ENCODE measurements at places on chromosomes 1 and 21.

DNA sequence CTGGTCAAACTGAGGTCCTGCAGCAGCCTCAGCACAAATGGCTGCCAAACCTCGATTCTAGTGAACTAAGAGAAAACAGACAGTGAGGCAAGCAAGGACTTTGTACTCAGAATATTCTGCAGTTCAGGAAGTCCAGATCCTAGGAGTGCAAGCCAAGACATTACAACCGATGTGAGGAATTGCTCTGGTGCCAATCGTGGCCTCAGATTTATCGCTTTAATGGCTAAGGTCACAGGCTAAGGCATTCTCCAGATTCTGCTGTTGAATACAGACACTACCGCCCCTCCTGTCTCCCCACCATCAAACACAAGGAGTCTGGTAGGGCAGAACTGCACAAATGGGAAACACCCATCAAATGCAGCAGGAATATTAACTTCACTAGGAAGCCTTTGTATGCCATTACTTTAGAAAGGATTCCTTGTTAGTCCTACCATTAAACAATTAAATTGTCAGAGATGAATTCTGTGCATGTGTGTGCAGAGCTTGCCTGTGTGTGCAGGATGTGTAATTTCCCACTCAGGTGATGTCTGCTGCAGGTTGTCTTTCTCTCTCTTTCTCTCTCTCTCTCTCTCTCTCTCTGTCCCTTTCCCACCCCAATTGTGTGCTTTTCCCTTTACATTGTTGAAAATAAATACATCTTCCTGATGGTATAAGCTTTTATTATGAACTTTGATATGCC is 9.2 kb upstream of the SERTAD4 start:
- DNase-seq: no peak

- DNase-seq: no peak
Measured at GRCh38 chr1:163178628-163179027, 24.1 kb downstream of the RGS5 start.

DNA sequence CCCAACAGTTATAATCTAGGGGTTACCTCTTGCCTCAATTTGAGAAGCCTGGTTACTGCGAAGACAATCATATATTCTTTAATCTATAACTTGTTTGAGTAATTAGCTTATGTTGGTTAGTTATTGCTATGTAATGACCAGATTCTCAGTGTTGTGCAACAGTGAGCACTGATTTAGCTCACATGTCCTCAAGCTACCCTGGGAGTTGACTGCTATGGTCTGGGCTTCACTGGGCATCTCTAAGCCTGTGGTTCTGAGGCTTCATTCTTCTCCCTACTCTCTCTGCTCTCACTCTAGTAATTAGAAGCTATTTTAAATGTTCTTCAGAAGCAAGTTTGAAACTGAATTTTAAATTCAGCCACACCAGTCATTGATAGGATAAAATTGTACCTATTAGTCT is 371.8 kb downstream of the PBX1 start:
- no peak for DNase-seq

GRCh38 chr21:14762327-14762726 is 216.2 kb upstream of the SAMSN1 start:
- DNase-seq: no peak

DNA sequence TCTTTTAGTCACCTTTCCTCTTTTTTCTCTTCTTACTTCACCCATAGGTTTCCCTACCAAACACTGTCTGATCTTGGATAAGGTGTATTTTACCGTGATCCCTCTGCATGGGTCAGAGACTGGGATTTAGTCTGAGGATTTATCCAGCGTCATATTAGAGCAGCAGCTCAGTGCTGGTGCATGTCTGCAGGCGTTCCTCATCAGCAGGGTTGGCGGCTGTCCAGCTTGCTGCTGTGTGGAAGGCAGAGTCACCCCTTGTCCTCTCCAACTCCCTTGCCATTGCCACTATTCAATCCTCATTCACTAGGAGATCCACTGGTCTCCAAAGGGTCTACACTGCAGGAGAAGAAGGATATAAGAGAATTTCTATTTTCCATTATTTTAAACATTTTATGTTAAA is 7.3 kb upstream of the FAM78B start:
- DNase-seq: no peak

DNA sequence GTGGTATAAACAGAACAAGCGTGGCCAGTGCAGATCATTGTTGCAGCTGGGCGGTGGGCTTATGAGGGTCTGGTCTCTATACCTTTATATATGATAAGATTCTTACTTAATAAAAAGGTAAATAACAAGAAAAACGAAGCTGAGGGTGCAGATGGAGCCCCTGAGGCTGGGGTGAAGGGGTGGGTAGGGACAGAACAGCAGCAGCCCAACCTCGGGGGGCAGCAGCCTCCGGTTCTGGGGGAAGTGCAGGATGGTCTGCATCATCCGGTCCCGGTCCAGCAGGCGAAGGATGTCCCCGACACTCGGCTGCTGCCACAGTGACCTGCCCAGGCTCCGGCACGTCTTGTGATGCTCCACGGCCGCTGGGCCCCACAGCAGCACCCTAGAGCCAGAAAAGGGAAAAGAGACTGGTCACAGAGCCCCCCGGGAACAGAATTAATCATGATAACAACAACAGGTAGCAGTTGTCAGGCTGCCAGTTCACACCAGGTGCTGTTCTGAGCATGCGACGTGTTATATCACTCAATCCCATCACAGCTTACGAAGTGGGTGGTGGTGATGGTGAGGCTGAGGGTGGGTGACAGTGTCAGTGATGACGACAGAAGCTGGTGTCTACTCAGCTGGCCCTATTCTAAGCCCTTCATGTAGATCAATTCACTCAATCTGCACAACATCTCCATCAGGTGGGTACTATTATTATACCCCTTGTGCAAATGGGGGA is 35.5 kb downstream of the MRAP start:
- DNase-seq: no peak

- no peak for DNase-seq
Measured at GRCh38 chr1:173276922-173277800, 70.0 kb upstream of the TNFSF4 start.

DNA sequence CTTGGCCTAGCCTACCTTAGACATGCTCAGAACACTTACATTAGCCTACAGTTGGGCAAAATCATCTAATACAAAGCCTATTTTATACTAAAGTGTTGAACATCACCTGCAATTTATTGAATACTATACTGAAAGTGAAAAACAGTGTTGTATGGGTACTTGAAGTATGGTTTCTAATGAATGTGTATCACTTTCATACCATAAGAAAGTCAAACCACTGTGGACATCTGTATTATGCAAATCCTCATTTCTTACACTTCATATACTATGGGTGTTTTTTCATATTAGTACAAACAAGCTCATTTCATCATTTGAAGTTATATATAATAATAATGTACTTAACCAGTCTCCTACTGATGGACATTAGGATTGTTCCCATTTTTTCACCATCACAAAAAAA is 41.2 kb downstream of the TDRD5 start:
- DNase-seq: no peak

- no peak for DNase-seq
Measured at GRCh38 chr1:80047791-80048190, 1041.3 kb upstream of the ADGRL4 start.

GRCh38 chr21:26495283-26495849 is 77.7 kb downstream of the CYYR1 start:
- no peak for DNase-seq

DNA sequence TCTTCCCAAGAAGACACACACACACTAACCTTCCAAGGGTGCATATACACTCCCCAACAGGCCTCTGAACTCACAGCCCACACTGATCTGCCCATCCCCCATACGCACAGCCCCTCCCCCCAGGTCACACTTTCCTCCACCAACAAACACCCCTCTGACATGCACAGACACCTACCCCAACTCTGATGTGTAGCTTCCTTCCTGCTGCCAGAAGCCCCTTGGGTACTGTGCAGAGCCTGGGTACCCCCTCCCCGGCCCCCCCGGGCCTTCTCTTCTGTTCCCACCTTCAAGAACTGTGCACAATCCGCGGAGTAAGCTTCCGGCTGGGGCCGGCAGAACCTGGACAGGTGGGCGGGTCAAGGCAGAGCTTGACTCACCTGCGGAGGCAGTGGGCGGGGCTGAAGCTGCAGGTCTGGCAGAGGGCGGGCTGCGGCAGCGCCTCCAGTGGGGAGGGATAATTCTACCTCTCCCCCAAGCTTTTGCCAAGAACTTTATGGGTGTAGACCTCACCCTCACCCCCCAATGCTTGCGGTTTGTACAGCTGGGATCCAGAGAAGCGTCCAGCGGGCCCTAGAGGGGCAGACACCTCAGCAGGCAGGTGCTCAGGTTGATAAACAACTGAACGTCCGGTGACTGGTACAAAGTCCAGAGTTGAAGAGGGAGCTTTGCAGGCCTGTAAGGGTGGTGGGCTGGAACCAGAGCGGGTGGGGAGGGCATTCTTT is at the start of gene C1orf210:
Gene C1orf210 (minus strand): TSS at position 313 of the 722 bp plus-strand sequence. CDS start 2,311 bp downstream, outside the sequence.
- peak; percentile 96 for DNase-seq

DNA sequence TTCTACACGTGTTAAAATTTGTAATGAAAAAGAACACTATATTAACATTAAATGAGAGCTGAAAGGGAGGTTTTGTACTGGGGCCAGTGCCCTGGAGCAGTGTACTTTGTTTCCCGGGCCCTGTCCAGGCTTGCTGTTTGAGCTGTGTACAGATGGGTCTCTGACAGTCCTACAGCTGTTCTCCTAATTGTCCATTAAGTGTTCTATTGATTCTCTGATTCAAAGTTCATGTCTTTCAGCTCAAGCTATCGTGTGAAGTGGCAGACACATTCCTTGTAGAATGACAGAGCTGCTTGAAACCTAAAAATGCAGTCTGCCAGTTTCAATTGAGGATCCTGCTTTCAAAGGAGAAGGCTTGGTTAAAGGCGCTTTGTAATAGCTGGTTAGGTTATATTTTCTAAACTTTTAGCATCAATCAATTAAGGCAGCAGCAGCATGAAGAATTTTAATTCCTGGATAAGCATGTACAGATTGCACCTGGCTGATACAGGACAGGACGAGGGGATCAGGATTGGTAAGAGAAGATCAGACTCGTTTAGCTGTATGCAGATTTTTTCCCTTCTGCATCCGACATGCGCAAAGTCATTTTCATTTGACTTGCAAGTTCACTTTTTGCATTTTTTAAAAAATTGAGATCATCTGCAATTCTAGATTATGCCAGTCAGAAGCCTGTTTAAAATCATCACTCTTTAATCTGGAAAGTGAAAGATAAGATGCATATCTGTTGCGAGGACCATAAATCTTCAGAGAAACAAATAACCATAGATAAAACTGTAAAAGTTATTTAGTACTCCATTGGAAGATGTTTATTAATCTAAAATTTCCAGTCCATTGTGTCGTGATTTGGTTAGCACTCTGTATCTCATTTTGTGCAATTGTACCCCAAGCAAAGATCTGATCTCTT is 98.5 kb downstream of the ATG4C start:
- no peak for DNase-seq

DNA sequence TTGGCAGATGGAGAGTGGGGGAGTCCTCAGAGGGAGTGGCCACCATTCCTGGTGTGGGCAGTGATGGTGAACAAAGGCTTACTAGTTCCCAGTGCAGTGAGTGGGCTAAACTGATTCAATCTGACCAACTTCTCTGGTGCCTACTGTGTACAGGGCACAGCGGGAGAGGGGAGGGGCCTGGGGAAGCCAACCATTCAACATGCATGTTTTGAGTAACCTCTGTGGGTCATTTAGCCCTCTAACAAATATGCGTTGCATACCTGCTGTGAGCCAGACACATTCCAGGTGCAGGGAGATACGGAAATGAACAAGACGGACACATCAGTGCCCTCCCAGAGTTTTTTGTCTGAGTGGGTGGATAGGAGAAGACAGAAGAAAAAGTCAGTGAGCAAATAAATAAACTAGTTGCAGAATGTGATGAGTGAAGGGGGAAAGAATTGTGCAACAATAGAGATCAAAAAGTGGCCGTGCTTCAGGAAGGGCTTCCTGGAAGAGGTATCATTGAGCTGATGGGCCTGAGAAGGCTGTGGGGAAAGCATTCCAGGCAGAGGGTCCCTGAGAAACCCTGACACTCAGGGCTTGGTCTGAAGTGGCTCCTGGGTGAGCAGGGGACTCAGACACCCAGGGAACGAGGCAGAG is 78.8 kb downstream of the EPHB2 start:
- no peak for DNase-seq
